ENCODE measurements at places on chromosomes 4 and X.

- no peak for DNase-seq
Observed at GRCh38 chr4:145791988-145792387, 112.0 kb downstream of the C4orf51 start.

GRCh38 chrX:145843146-145843904 is 25.7 kb downstream of the SLITRK2 start:
- no peak for DNase-seq

- no peak for DNase-seq
Observed at GRCh38 chr4:158767451-158767850, 1.4 kb upstream of the FNIP2 start.

DNA sequence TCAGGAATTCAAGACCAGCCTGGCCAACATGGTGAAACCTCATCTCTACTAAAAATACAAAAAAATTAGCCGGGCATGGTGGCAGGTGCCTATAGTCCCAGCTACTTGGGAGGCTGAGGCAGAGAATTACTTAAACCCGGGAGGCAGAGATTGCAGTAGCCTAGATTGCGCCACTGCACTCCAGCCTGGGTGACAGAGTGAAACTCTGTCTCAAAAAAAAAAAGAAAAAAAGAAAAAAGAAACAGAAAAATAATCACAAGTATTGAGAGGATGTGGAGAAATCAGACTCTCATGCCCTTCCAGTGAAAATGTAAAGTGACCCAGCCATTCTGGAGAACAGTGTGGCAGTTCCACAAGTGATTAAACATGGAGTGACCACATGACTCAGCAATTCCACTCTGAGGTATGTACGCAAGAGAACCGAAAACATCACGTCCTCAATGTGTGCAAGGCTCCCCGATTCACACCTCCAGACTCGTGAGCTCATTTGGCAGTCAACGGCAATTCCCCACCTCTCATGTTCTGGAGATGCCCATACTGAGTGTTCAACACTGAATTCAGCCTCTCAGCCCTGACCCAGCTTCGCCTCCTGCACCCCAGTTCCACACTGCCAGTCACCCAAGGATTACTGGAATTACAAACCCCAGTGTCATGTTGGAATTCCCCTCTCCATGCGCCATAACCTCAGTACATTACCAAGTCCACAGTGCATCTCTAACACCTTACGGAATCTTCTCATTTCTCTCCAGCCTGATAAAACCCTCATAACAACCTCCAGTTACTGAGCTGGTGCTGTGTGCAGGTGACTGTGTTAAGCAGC is 21.1 kb downstream of the ACOX3 start:
- DNase-seq, result no peak

DNA sequence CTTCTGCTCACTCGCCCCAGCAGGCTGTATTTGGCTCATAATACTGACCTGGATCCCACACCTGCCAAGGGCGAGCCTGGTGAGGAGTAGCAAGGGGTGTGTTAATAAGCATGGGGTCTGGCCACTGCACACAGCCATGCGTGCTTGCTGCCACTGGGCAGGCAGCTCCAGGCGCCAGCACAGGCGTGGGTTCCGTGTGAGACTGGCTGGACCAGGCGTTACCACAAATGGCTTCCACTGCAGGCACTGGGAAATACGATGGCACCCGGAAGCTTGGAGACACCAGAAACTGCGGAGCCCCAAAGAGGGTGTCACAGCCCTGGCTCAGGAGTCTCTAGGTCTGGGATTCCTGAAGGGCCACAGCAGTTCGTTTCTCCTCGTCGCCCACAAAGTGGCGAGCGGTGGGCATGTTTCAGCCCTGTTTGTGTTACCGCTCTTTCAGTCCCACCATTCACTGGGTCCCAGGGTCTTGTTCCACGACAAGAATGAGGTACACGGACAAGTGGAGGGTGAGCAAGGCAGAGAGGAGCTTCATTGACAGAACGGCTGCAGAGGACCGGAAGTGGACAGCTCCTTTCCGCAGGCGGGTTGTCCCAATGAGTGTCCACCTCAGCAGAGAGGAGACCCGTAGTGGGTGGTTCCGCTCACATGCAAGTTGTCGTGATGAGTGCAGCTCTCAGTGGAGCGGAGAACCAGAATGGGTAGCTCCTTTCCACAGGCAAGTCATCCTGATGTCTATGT is 428.9 kb downstream of the EPHA5 start:
- DNase-seq, result no peak

DNA sequence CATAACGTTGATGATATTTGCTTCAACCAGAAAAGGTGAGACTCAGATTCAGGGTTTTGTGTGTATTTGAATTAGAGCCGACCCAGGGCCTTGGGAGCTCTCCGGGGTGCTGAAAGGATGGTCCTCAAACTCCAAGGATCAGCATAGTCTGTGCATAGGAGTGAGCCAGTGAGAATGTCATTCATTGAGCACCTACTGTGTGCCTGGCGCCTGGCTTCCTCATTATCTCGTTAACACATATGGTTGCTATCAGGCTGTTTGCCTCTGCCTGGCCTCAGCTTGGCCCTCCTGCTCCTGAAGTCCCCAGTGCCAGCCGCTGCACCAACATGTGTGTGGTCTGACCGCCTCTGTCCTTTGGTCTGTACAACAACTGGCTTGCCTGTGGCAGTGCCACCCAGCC is 25.1 kb upstream of the JAKMIP1 start:
- DNase-seq, result peak; percentile 62

DNA sequence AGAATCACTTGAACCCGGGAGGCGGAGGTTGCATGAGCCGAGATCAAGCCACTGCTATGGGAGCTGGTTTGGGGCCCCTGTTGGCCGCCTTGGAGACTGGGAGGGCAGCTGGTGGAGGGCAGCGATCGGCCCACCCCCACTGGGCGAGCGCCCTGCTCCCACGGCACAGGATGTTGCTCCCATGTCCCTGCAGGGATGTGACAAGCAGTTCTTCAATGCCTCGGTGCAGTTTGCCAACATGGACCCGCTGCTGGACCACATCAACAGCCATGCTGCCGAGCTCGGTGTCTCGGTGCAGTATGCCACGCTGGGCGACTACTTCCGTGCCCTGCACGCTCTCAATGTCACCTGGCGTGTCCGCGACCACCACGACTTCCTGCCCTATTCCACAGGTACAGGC is 19.4 kb downstream of the MAN2B2 start:
- DNase-seq, result no peak

DNA sequence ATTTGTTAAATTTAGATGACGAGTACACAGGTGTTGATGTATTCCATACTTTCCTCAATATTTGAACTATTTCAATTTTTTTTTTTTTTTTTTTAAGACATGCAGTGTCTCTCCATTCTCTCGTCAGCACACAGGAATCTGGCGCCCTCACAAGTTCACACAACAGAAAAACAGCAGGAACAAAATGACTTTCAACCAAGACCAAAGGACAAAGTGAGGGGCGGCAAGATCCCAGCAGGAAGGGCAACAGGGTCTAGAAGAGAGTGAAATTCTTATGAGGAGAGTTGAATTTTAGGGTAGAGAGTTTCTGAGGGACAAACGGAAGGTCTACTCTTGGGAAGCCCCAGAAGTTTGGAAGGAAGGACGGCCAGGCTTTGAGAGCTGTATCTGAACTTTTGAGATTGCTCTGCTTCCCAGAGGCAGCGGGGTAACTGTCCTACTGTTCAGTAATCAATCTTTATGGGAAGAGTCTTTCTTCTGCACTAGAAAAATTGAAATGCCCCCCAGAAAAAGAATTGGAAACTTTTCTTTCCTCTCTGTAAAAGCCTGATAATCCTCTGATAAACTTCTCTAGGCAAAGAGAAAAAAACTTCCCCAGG is 760.2 kb downstream of the RAB28 start:
- DNase-seq, result peak; percentile 52

DNA sequence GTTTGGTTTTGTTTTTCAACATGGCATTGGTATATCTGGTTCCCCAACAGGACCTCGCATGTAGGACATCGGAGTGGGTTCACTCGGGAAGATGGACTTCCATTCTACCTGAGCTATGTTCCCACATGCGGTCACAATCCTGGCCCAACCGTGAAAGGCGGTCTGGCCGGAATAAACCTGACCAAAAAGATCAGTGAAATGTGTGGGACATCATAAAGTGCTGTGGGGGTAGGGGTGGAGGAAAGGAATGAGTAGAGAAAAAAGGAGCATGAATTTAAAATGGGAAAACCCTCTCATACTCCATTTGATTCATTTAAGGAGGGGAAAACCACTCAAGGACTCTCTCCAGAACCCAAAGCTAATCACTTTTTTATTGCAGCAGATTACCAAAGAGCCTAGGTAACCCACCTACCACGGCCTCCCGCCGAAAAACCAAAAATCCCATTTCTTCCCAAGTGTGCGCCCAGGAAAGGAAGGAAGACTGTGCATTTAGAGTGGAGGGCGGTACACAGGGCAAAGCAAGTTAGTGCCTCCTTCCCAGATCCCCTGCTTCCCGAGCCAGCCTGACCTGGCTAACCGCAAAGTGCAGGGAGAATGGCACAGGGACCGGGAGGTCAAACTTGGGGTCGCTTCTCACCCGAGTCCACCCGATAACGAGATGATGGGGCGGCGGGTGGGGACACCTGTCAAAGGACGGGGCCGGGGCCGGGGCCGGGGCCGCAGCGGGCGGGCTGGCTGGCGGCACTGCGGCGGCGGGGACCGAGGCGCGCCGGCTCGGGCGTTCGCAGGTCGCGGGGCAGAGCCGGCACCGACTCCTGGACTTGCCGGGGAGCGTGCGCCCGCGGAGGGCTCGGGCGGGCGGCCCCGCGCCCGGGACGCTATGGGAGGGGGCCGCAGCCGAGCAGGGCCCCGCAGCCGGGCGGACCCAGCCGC is 669 bp downstream of the TMEM150C start:
- peak; percentile 35 for DNase-seq

- no peak for DNase-seq
Observed at GRCh38 chr4:3019145-3019846, 55.0 kb downstream of the HTT-AS start.

DNA sequence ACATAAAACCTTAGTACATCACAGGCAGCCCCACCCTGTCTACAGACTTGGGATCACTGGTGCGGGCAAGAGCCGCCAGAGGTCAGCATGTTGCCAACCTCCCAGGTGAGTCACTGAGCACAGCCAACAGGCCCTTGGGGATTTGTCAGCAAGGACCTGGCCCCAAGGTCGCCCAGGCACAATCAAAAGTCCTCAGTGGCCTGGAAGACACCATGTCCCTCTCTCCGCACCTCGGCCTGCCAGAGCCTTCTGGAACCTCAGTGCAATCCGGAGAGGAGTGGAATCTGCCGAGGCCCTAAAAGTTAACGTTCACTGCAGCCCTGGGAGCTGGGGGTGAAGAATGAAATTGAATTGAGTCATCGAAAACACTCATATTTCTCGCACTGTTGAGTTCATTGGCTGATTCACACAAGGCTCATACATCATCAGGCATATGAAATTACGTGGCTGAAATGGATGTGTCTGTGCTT is 74.3 kb downstream of the WFS1 start:
- DNase-seq, result peak; percentile 64

DNA sequence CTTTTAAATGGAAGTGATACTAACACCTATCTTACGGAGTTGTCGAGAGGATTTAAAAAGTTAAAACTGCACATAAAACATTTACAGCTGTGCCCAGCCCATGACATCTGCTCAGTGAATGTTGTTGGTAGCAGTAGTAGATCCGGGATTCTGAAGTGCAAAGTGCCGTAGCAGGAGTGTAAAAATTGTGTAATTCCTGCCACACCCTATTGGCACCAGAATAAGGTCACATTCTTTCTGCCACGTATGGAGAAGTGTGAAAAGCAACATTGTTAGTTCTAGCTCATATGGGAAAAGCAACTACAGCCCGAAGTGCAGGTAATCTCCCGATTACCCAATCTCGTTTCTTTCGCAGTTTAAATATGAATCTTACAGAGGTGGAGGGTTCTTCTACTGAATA is 31.2 kb downstream of the PRIMPOL start:
- DNase-seq, result no peak

DNA sequence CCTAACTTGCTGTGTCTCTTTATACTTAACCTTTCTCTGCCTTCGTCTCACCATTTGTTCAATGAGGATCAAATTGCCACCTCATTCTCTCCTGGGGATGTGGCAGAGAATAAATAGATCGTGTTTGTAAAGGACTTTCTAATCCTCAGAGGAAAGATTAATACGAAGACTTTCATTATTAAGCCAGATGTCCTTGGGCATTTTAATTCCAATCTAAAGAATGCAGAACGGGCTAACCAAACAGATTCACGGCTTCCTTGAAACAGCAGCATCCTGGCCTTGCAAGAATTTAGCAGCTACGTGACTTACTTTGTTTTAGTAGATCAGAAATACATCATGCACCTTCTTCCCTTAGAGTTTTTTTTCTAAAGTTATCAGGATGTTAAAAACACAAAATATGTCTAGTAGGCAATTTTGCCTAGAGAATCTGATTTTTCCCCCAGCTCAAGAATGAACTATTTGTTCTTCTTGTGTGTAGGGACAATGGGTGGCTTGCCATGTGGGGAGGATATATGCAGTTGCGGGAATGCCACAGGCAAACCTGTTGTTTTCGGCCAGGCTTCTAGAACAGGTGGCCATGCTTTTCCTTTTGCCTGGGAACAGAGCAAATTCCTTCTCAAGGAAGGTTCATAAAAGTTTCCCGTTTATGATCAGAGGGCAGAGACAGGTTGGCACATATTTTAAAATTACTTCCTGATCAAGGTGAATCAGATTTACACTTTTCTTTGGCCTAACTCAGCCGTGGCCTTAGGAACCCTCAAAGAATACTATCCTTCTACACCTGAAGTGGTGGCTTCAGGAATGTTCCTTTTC is 3.0 kb downstream of the MID1 start:
- DNase-seq, result no peak

GRCh38 chrX:116198810-116199209 is 28.3 kb downstream of the AGTR2 start:
- no peak for DNase-seq

- no peak for DNase-seq
Observed at GRCh38 chr4:92968556-92968955, 664.8 kb downstream of the GRID2 start.

DNA sequence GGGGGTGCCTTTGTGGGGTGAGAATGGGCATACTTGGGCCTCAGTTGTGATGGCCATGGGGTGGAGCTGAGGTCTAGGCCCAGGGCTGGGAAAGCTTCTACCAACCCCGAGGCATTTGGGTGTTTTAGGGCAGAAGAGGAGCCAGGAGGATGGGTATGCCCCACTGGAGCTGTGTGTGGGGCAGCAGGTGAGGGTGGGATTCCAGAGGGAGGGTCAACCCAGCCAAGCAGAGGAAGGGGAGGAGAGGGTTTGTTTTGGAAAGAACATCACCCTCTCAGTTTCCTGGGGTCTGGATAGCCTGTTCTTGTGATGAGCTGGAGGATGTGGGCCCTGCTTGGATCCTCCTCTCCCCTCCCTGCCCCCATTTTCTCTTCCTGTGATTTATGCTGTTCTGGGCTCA is 620 bp downstream of the IL9R start:
- no peak for DNase-seq

DNA sequence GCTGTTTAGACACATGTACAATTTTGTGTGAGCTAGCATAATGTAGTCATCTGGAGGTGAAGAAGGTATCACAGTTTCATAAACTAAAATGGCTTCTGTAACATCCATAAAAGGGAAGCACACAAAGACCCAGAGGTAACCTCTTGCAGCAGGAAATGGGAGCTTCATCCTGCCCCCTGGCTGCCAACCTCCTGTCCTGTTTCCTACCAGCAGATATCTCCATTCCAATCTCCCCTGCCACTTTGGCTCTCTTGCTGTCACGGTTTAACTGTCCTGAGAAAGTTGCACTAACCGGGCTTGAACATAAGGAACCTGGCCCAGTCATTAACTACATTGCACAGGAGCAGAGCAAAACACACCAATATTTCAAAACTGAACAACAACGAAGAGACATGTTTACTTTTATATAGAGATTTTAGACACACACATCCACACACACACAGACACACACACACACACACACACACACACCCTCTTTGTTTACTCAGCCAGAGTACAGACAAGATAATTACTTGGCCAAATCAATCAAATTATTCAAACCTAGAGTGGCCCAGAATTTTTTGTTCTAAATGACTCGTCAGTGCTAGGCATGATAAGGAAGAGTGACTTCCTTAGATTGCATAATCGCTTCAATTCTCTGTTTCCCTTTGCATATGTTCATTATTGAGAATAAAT is 24.2 kb downstream of the MID2 start:
- peak; percentile 54 for DNase-seq
